ENCODE measurements at places on chromosomes 6 and 20.

- no peak for DNase-seq
These were observed 2.8 kb downstream of the UNC5CL start for GRCh38 chr6:41036186-41036585.

GRCh38 chr6:55578537-55579363, at the start of gene HMGCLL1:
HMGCLL1 (minus strand) TSS chr6:55579192; CDS start chr6:55579055, 137 bp downstream.
- no peak for DNase-seq

DNA sequence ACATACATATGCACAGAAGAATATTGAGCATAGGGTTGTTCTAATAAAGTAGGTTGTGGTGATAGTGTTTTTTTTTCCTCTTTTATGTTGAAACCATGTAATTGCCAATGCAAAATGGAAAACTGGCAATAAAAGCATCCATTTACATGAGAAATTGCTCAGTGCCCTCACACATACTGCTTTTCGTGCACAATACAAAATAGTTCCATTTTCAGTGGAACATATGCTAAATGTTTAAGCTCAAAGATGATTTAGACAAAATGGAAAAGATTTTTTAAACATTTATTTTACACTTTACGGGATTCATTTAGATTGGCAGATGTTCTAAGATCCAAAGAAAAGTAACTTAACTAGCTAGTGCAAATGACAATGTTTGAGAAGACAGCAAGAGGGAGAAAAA, 678.1 kb upstream of the MANEA start:
- no peak for DNase-seq

- no peak for DNase-seq
These were observed 46.6 kb upstream of the TNFAIP3 start for GRCh38 chr6:137820425-137820824.

GRCh38 chr20:51196991-51197651, 174.2 kb upstream of the KCNG1 start:
- no peak for DNase-seq

DNA sequence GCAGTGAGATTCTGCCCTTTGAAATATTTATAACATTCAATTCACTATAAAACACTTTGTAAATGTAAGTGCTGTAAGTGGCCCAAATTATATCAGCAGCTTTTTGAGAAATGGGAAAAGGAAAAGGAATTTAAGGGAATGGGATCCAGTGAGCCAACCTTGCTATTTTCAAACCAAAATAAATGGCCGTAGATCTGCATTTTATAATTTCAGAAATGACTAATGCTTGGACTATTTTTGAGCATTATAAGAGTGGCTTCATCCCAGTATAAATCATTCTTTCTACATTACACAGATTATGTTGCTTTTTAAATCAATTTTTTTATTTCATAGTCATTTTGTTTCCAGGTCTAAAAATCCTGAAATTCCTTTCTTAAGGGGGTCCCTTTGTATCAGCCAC, 49.2 kb downstream of the ANKRD6 start:
- no peak for DNase-seq

GRCh38 chr6:57257911-57258541, 35.9 kb upstream of the RAB23 start:
- no peak for DNase-seq

GRCh38 chr6:48281217-48281616, 170.2 kb upstream of the PTCHD4 start:
- DNase-seq, result no peak

GRCh38 chr6:168671863-168672546, 231.0 kb downstream of the SMOC2 start:
- no peak for DNase-seq

Data from activated T-cell treated with anti-CD3 and anti-CD28 coated beads for 48 hours (primary cell).